ENCODE measurements at places on chromosomes 1 and 21.

- no peak for DNase-seq
Observed at GRCh38 chr1:33547576-33547975, 75.1 kb downstream of the ZSCAN20 start.

GRCh38 chr1:212930986-212931678 is 19.2 kb upstream of the VASH2 start:
- DNase-seq: no peak

GRCh38 chr1:241286486-241286885 is 70.5 kb downstream of the RGS7 start:
- DNase-seq: no peak

GRCh38 chr1:111221633-111222291 is 5.8 kb upstream of the CHI3L2 start:
- no peak for DNase-seq

- no peak for DNase-seq
Observed at GRCh38 chr1:244861683-244862082, 2.7 kb downstream of the HNRNPU start.

GRCh38 chr1:84347932-84348555 is 46.5 kb downstream of the SAMD13 start:
- DNase-seq: no peak

GRCh38 chr1:47856996-47857395 is 140.2 kb downstream of the TRABD2B start:
- DNase-seq: no peak

DNA sequence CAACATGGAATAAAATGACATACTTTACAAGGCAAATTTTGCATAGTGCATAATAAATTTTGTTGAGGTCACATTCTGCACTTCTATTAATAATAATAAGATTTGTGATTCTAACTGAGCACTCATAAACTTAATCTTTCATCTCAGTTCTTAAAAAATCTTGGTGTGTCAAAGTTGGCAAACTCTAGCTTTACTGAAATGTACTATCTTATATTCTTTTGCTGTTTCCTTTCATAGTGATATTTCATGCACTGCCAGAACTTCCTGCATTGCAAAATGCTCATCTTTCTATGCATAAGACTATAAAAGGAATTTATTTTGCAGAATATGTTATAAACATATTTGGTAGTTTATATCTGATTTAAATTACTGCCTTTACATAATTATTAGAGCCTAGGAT is 797.6 kb downstream of the ADGRL2 start:
- DNase-seq: no peak

GRCh38 chr1:222923506-222923905 is 108.7 kb downstream of the DISP1 start:
- DNase-seq: no peak

DNA sequence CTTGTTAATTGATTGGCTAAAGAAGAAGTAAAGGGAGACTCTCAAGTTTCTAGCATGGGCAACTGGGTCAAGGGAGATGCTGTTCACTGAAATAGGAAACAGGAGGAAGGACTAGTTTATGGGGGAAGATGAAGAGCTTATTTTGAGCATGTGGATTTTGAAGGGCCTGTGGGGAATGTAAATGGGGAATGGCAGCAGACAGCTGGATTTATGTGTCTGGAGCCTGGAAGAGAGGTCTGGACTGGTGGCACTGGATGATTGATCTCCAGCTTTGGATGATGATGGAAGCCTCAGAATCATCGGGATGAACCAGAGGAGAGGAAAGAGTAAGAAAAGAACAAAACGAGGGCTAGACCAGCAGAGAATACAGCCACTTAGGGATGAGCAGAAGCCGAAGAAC is 54.9 kb upstream of the ENAH start:
- DNase-seq: no peak

GRCh38 chr1:34709547-34709946 is 45.3 kb upstream of the GJB5 start:
- DNase-seq: no peak

- DNase-seq: no peak
Observed at GRCh38 chr1:58266242-58266641, 280.3 kb downstream of the OMA1 start.
